Cerebellum (tissue), 4 donors: ENCODE measurements at places on chromosomes 16 and 17. TPM values are rescaled to one million over a fixed set of nuclear protein-coding genes. Genes with fewer than 3 reads are reported as not detected.

The DHRS7C gene
- not detected for total RNA-seq

DNA sequence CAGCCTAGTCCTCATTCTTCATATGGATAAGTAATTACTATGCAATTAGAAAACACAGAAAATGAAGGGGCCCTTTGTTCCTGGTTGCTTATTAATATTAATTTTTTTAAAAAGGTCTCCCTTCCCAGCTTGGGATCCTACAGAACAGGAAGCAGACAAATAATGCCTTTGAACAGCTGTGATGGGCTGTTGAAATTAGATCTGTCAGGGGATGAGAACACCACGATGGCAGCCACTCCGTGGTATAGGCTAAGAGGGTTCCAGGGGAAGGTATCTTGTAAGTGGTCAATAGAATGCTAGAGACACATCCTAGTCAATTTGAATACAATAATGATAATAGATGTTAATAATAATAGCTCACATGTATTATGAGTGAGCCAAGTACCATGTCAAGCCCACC lies 83.1 kb downstream of the CCDC182 start:
- DNase-seq = no peak

GRCh38 chr16:66926171-66926947 lies 1.0 kb upstream of the RRAD start:
- DNase-seq = no peak

DNA sequence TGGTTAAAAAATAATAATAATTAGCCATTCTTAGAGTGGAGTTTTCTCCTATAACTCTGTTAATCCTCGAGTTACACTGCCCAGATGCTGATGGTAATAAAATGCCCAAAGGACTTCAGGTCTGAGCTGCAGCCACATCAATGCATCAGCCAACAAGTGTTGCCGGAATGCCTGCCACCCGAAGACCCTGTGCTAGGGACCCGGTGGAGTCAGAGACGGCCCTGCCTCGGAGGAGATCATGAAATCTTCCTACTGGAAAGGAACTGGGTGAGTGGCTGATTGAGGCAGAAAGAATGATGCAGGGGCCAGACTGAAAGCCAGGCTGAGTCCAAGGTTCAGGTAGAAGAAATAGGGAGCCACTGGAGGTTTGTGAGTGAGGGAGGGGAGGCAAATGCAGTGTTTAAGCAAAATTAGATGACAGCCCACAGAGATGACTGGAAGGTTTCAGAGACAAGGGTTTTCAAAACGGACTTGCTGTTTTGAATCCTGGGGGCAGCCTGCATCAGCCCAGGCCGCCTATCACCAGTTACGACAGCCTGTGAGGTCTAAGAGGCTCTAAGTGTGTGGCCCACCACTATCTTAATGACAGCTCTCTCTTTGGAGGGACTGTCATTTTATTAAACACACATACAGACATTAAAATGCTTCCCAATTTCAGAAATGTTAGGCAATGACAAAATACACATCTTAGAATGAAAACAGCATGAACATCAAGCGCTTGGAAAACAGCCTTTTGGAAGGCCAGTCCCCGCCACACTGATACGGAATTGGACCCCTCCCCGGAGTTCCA lies 100.0 kb downstream of the ZNF423 start:
- no peak for DNase-seq

DNA sequence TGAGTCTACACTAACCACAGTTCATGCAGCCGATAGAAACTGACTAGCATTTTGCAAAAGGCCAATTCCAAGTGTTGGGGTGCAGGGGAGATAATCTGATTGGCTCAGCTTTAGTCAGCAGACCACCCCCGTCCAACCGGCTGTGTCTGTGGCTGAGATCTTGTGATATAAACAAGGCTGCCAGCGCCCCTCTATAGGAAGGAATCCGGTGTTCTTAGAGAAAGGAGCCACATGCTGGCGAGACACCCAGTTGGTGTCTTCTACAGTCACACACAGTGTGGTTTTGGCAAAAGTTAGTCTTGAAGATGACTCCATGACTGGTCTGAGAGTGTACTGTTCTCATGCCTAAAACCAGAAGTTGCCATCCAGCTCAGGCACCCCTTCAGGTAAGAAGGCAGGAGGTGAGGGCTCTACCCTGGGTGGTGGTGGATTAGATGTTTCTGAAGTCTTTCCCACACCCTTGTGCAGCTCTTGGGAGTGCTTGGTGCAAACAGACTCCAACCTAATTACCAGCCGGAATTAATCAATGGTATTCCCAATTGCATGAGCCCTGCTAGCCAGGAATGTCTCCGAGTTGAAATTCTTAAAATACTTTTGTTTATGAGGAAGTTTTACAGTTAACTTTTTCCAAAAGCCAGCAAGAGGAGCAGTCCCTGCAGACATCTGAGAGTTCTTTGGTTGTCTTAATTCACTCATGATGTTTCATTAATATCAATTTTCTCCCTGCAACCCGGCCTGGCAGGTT lies 172.3 kb upstream of the IRX6 start:
- DNase-seq = no peak

The CCDC40 gene
- 12.2 TPM for total RNA-seq

The TLCD1 gene
- total RNA-seq = 1.5 TPM

- peak; percentile 33 for DNase-seq
These were observed at the start of gene PSMB10 for GRCh38 chr16:67936124-67936879. TSS of gene PSMB10 (minus strand) at chr16:67936850. CDS start at chr16:67936749, 101 bp downstream.

GRCh38 chr17:55661256-55661758 lies 61.4 kb downstream of the TMEM100 start:
- DNase-seq = no peak

DNA sequence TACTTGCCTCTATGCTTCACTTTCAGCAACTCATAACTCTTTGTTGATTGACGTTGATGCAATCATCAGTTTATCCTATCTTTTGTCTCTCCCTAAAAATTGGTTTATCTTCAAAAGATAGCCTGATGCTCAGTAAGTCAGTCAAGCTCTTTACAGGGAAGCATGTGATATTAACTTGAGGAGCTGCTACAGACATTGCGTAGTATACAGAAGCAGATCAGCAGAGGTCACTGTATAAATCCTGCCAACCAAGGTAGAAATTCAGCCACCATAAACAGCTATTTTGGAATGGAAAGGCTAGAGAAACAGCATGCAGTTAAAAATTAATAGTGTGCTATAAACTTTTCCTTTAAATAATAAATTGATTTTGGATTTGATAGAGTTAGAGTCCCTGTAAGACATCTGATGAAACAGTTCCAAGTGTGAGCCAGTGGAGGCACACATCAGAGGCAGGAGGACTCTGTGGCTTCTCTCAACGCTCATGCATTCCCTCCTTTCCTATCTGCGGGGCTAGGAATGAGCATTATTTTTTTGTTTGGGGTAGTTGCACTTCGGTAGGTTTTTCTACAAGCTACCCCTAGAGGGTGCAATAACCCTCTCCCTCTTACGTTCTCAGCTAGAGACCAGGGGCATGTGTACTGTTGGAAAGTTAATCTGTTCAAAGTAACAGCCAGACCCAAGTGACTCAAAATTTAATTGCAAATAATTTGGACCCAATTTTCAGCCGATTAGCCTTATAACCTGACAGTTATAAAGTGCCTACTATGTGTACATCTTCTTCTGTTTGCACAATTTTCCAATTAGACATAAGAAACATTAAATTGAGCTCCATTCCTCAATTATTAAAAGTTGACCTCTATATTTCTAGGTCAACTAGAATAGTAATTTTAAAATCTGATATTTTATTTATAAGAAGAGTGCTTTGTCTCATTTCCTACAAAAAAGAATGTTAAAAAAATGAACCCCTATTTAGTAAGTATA lies 647.7 kb upstream of the SOX9 start:
- DNase-seq = peak; percentile 1

The PGP gene
- total RNA-seq = 13.7 TPM

The DNASE1L2 gene
- 3.5 TPM for total RNA-seq

GRCh38 chr17:163514-164098 lies 17.8 kb downstream of the DOC2B start:
- DNase-seq = no peak

- no peak for DNase-seq
These were observed 33.0 kb upstream of the PRKCB start for GRCh38 chr16:23802776-23803175.

DNA sequence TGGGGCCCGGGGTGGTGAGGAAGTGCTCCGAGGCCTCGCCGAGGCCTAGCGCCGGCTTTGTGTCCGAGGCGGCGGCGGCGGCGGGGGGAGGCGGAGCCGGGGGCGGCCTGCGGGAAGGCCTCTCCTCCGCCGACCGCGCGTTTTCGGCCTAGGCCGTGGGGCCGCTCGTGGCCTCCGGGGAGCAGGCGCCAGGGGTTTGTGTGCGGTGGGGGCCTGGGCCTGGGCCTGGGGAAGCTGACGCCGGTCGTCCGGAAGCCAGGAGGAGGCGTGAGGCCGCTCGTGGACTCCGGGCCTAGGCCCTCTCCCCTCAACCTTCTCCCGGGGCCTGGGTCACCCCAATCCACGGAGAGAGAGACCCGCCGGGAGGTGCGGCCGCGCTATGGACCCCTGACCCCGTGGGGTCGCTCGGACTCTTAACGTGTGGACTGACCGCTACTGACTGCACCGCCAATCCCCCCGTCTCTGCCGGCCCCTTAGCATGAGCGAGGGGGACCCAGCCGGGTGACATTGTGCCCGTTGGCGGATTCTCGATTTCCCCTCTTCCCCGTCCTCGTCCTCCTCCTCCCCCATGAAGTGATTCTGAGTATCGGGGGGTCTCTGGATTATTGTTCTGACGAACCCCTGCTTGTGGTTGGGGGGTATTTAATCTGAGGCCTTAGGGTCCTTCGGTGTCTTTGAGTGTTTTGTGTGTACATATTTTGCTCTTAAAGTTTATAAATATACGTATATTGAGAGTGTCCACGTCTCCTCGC lies 660 bp downstream of the RBBP6 start:
- DNase-seq = no peak

The CSH2 gene
- 1.8 TPM for total RNA-seq

DNA sequence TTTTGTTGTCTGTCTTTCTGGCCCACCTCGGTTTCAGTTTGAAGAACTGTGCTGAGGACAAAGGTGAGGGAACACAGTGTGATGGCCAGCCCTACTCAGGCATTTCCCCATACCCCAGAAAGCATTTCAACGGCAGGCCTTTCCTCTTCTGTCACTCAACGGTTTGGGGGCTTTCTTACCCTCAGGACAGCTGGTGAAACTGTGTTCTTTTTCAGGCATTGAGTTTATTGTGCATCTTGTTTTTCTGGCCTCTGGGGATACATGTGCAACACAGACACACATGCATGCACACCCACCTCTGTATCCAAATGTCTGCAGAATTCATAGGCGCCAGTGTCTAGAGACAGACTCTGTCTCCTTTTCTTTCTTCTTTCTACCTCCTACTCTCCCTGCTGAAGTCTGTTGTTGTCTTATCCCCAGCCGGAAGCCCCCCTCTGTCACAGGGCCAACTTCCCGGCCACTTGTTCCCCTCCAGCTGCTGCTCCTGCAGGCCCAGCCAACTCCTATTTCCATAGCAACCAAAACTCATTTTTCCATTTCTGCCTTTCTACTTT lies 17.0 kb downstream of the CHD9 start:
- DNase-seq = no peak

The TRAP1 gene
- 57.7 TPM for total RNA-seq

The GGT6 gene
- total RNA-seq = not detected

GRCh38 chr17:45341533-45342158 lies 24.8 kb upstream of the MAP3K14 start:
- DNase-seq = no peak

The CACNG3 gene
- total RNA-seq = 2.6 TPM

- no peak for DNase-seq
These were observed 11.4 kb downstream of the HSD3B7 start for GRCh38 chr16:30996324-30996984.

The PPP1R27 gene
- total RNA-seq = not detected

DNA sequence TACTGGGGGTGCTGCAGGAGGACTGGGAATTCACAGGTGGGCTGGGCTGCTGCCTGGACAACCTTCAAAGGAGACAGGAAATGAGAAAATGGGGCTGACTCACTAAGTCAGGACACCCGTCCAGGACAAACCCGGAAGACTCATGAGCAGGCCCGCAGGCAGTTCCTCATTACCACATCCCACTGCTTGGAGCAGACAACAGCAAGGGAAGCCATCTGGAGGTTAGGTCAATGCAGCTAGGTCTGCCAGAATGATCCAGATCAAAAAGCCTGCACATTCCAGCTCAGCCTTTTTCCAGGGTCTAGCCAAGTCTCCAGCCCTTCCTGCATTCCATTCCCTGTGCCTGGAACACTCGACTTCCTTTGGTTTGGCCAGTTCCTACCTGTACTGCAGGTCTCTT lies 536.5 kb upstream of the CDH11 start:
- DNase-seq = peak; percentile 19

The FA2H gene
- total RNA-seq = 0.27 TPM

DNA sequence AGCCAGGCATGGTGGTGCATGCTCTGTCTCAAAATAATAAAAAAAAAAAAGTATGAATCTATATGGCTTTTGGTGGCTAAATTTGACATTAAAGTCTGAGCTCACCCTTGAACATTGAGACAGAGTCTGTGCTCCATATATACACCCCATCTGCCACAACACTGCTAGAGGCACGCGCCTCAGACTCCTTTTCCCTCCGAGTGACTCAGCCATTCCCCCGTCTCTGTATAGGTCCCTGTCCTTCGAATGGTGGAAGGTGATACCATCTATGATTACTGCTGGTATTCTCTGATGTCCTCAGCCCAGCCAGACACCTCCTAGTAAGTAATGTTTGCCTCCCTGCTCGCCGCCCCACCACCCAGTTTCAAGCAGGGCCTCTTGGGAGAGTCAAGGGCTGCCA lies 4.5 kb upstream of the EFNB3 start:
- DNase-seq = no peak

- no peak for DNase-seq
These were observed 20.5 kb upstream of the DHX8 start for GRCh38 chr17:43463241-43463640.

DNA sequence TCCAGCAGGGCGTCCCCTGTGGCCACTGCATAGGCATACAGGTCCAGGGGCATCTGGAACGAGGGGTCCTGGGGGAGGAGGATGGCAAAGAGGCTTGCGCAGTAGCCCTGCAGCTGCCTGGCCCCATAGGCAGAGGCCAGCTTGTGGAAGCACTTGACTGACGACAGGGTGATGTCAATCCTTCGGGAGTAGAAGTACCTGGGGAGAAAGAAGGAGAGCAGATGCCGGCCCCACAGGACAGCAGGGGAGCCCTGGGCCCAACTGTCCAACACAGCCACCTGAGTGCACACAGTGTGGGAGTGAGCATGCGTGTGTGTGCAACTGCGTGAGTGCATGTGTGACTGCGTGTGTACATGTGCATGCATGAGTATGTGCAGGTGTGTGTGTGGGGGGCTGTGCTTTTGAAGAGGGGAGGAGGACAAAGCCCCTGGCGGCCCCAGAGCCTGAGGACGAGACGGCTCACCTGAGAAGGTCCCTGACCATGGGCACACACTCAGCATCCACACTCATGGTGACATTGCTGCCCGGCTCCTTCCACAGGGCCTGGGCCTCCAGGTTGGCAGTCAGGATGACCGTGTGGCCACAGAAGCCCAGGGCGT lies 7.1 kb downstream of the LGALS3BP start:
- no peak for DNase-seq

The C16orf92 gene
- total RNA-seq = not detected

DNA sequence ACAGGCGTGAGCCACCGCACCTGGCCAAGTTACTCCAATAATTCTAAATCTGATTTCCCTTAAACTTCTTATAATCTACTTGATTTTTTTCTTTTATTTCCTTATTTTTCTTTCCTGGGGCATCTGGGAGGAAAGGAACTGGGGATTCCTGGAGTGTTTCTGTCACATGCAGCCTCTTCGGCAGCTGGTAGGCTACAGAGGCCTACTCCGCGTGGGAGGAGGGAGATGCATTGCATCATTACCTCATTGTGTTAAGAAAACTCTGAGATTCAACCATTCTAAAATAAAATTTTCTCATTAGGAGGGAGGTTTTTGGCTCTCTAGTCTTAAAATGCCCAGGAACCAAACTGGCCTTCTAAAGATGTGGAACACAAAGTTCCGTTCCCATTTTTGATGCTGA lies 64.0 kb downstream of the SOX9 start:
- DNase-seq = no peak
